ENCODE measurements at places on chromosomes 2 and 18. TPM values are rescaled to one million over a fixed set of nuclear protein-coding genes. Genes with fewer than 3 reads are reported as not detected.

GRCh38 chr18:75304678-75305557 is 94.3 kb downstream of the TSHZ1 start:
- no peak for DNase-seq

DNA sequence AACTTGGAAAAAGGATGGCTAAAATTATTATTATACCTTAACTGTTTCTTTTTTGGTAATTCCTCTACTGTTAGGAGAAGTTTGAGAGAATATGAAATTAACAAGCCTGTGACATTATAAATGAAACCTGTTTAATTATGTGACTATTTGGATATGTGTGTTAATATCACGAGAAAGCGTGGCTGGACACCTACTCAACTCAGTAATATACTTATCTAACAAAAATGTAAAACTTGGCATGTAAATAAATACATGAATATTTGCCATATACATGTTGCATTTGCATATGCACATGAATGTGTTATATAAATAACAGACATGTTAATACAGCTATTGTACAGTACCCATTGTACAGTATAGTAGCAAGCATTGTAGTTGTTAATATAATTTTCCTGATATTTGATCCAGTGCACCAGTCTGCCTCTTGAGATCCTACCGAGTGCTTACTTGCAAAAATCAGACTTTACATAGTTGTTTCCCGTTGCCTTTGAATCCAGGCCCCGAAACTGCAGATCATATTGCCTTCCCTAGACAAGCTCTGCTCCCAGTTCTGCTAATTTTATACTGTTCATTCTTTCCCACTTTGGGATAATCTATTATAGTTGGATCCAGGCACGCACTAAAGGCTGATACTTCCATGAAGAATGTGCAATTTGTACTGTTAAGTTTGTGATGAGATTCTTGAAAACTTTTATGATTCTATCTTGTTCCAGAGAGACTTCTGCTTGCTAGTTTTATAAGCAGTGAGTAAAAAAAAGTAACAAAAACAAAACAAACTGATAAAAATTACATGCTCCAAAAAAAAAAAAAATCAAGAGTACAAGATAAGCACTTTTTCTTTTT is 395.6 kb downstream of the ARHGAP15 start:
- DNase-seq: peak; percentile 46

DNA sequence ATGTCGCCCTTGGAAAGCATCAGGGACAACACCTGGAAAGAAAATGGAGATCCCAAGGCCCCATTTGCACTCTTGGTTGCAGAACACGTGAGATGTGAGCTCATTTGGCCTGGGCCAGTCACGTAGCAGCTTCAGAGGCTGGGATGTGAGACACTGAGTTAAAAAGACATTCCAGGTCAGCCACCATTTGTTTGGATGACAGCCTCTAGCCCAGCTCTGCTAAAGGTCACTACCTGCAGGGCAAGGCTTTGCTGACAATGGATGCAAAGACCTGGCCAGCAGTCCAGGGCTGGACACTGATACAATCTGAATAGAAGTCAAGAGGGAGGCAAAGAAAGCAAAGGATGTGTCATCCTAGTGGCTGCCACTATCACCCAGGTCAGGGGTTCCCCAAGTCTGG is 83.9 kb upstream of the LRPPRC start:
- no peak for DNase-seq

- DNase-seq: peak; percentile 28
Observed at GRCh38 chr18:54742120-54742519, 86.2 kb upstream of the RAB27B start.

GRCh38 chr2:38095079-38095995 is 19.4 kb upstream of the CYP1B1 start:
- no peak for DNase-seq

DNA sequence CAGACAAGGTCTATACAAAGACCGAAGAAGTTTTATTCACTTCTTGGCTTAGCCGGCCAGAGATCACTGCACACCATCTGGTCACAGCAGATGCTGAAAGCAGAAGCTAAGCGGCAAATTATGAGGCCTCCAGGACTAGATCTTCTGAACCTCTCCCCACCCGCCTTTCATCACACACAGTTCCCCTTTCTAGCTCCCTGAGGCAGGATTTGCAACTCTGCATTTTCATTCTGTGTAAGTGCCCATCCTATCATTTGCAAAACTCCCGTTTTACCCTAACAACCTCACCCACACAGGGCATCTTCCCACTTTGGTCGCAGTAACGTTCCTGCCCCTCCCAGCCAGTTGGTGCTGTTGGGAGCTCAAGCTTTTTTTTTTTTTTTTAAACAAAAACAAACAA is 3.1 kb upstream of the MOB1A start:
- DNase-seq: no peak

DNA sequence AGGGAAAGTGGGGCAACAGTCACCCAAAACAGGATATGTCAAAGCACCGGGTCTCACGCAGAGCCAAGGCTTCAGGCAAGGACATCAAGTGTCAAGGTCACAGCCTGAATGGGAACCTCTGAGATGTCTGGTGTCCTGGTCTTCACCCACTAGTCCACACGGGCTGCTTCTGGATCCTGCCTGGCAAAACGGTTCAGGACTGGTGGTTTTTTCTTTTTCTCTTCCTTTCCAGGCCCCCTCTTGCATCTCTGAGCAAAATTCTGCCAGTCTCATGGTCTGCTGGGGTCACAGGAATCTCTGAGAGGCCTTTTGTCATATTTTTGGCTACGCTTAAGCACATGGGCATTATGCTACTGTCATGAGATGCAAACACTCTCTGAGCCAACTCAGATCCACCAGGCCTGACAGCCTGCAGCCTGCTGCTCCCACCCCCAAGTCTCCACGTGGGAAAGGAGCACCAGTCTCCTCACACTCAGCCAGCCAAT is 518.2 kb upstream of the ZEB2 start:
- no peak for DNase-seq

- DNase-seq: no peak
Observed at GRCh38 chr2:100923461-100924060, 78.5 kb upstream of the RPL31 start.

GRCh38 chr2:122205641-122206040 is 450.2 kb downstream of the TSN start:
- no peak for DNase-seq

DNA sequence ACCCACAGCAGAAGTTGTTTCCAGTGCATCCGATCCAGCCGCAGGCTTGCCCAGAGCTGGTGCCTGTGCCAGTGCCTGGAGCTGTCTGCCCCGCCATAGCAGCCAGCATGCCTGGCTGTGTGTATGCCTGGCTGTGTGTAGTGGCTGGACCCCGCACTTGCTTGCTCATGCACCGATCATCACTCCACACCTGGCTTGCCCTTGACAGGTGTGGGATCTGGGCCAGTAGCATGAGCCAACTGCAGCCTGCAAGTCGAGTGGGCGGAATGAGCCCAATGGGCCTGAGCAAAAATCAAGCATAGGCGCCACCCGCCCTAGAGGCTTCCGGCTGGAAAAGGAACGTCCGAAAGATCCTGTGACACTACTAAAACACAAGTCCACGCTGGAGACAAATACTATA is 74.5 kb downstream of the EPB41L3 start:
- DNase-seq: no peak

GRCh38 chr2:209147981-209148380 is 275.9 kb upstream of the MAP2 start:
- no peak for DNase-seq

DNA sequence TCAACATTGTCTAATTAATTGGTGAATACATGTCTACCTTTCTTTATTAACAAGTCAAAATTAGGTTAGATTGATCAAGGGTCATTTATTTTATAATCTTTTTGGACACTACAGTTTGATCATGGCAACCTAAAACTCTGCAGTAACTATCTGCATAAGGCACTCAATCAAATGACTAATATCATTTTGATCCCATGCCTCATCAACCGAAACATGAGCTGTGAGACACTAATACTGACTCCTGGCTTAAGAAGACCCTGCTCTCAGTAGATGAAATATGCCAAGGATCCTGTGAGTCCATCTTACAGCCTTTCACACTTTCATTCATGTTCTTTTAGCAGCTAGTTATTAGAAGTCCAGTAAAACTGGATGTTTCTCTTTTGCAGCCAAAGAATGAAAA is 169.4 kb upstream of the CAVIN2 start:
- peak; percentile 83 for DNase-seq

DNA sequence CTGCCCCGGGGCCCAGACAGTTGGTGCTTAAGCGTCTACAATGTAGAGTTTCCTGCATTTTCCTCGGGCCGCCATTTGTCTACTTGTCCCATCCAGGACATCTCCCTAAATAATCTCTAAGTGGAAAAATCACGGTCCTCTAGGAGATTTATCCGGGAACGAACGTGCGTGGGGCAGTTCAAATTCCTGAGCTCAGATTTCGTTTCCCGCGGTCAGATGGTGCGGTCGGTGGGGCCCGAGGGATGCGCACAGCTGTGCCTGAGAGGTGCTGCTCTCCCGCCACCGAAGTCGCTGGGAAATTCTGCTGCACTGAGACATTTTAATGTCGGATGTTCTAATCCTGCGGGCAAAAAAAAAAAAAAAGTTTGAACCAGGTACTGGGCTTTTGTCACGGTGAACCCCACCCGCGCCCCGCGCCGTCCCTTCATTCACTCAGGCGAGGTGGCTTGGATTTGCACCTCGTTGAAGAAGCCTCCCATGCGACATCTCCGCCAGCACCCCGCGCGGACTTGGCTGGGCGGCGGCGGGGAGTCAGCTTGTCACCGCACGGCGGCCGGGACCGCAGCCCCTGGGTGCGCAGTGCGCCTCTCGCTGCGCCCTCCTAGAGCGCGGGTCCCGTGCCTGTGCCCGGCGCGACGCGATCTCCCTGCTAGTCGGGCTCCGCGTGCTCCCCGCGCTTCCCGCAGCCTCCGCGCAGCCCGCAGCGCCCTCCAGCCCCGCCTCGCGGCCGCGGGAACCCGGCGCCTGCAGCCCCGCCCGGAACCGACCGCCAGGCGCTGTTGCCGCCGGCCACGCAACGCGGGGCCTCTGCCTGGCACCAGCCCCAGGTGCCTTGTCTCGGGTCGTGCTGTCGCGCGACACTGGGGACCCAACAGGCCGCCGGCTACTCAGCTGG is 191.9 kb upstream of the TCF4 start:
- DNase-seq: peak; percentile 46

- DNase-seq: no peak
Observed at GRCh38 chr18:48050176-48050575, 119.7 kb upstream of the SMAD2 start.

- no peak for DNase-seq
Observed at GRCh38 chr2:82055846-82056245, 1751.3 kb upstream of the LRRTM1 start.

GRCh38 chr18:30387401-30387800 is 655.1 kb downstream of the DSC3 start:
- no peak for DNase-seq

- peak; percentile 96 for DNase-seq
Observed at GRCh38 chr2:112622528-112622849, 23.2 kb upstream of the SLC20A1 start.

DNA sequence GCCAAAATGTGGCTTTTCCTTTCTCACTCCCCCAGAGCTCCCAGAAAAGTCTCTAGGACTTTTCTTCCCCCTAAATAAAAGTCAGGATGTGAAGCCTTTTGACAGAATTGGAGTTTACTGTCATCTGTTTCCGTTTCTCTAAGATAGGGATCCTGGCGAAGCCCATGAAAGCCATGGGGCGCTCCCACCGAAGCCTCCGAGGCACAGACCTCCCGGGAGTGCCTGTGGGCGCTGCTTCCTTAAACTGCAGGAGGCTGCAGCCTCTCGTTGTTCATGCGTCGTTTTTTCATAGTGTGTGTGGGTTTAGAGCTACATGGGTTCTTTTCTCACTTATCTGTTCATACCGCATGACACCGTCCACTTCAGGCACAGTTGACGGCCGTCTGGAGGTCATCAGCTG is 56.8 kb downstream of the ASAP2 start:
- no peak for DNase-seq

- peak; percentile 87 for DNase-seq
Observed at GRCh38 chr2:47274054-47274782, 119.1 kb upstream of the STPG4 start.

GRCh38 chr18:37577051-37577611 is 11.5 kb upstream of the CELF4 start:
- DNase-seq: no peak

GRCh38 chr18:55869556-55870501 is 281.8 kb upstream of the TCF4 start:
- DNase-seq: peak; percentile 41

DNA sequence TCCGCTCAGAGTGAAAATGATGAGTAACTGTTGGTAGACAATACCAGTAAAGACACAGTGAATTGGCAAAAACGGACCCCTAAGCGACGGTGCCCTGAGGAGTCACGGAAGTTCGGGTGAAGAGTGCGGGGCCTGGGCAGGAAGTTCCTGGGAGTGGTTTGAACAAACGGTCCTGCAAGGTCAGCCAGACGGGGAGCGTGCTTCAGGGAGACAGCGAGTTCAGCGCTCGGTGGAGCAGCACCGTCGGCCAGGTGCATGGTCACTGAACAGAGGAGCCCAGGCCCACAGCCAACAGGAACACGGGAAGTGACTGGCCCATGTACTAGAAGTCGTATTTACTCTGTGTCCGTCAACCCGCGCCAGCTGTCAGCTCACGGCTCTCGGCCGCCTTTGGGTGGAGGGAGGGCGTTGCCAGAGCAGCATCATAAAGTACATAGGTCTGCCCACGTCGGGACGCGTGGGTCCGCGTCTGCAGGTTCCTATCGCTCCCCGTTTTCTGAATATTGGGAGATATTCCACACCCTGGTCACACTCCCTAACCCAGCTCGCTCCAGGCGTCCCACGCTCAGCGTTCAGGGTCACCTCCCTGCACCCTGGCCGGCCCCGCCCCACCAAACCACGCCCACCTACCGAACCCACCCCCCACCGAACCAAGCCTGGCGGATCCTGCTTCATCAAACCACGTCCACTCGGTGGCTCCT is 75.6 kb upstream of the UXS1 start:
- DNase-seq: no peak

DNA sequence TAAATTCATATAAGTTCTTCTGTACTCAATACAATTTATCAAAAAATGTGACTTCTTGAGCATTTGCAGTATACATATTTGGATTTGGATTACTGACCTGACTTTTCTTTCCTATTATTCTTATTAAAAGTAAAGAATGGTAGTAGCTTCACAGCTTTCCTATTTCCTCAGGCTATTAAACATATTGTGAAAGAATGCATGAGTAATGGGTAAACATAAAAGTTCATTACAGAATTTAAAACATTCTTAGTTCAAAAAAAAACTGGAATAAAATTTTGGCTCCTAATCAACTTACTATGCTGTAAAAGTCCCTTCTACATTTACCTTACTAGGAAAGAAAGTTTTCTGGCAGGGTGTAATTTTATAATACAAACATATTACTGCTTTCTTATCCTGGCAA is 27.3 kb upstream of the C2orf66 start:
- peak; percentile 38 for DNase-seq

Gene ASB18
- not detected for total RNA-seq

Gene PROKR1
- total RNA-seq: not detected

Gene SIX3
- total RNA-seq: not detected

Gene DDX18
- 37.2 TPM for total RNA-seq

Gene RAB10
- 94.1 TPM for total RNA-seq

Gene RPRM
- not detected for total RNA-seq

Gene CREG2
- under 0.01 TPM for total RNA-seq

Gene SPATA3
- total RNA-seq: not detected

Gene ICOS
- not detected for total RNA-seq

Gene NEURL3
- not detected for total RNA-seq

Gene SIX2
- not detected for total RNA-seq

Gene RSAD2
- total RNA-seq: 1.7 TPM

Gene AKAIN1
- total RNA-seq: not detected
